Stimulated activated CD4-positive, alpha-beta T cell treated with anti-CD3 and anti-CD28 coated beads, Interleukin-1b, Interleukin-23, amount 100 ng/mL, for 1 hour (primary cell): ENCODE measurements at places on chromosomes 6 and 20.

DNA sequence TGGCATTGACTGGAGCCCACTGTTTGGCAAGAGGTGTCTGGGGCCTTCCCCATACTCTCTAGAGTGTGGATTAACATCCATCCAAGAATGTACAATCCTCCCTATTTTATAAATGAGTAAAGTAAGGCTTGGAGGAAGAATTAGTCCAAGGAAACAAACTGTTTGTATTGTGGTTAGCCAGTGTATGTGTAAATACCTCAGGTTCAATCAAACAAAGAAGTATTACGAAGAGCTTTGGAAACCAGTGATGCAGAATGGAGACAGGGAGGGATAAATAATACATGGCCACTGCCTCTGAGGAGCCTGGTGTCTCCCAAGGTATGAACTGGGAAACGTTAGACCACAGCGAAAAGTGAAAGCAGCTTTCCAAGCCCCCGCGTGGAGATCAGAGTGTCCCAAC is 226.6 kb upstream of the RIN2 start:
- DNase-seq, result no peak

- DNase-seq, result no peak
These were observed 1.8 kb downstream of the CHMP4B start for GRCh38 chr20:33812908-33813462.

DNA sequence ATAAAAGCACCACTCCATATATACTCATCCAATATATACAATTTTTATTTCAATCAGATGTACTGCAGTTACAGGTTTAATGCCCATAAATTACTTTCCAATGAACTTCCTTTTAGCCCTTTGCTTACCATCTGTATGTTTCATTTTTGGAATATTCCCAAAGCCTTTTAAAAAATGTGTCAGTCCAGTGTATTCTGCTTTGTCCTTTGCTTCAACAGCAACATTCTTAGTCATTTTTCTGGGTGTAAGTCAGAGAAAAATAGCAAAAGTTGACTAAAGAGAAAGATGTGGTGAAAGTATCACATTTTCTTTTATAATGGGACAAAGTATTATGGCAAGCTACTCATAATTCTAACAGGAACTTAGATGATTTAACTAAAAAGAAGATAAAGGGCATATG is 15.2 kb downstream of the DSE start:
- DNase-seq, result no peak

- DNase-seq, result no peak
These were observed 52.1 kb upstream of the SNX9 start for GRCh38 chr6:157770946-157771345.

DNA sequence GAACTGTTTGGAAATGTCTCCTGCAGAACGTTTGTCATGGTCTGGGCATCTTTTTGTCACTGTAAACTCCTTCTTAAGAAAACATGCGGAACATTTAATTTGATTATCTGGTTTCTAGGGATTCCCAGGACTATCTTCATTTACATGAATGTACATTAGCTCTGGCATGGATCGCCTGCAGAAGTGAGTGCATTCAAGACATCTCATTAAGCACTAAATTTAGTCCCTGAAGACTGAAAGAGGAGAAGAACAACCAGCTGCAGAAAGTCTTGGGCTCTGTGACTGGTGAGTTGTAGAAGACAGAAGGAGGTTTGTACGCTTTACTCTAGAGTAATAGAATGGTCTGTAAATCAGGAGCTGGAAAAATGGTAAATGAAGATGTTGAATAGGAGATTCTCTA is 540.7 kb downstream of the BCKDHB start:
- no peak for DNase-seq

- DNase-seq, result no peak
These were observed 117.6 kb upstream of the ZFP64 start for GRCh38 chr20:52309181-52309580.

DNA sequence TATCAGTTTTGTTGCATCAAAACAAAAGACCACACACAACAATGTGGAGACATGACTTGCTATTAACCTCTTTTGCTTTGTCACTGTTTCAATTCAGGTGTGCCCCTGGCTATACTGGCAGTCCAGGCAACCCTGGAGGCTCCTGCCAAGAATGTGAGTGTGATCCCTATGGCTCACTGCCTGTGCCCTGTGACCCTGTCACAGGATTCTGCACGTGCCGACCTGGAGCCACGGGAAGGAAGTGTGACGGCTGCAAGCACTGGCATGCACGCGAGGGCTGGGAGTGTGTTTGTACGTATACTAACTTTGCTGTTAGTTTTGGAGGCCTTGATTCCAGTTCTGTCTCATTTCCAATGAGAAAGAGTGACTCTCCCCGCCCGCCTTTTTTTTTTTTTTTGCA is 356.9 kb downstream of the ARHGAP18 start:
- DNase-seq, result no peak

- no peak for DNase-seq
These were observed 19.2 kb upstream of the SPDEF start for GRCh38 chr6:34575326-34575725.

DNA sequence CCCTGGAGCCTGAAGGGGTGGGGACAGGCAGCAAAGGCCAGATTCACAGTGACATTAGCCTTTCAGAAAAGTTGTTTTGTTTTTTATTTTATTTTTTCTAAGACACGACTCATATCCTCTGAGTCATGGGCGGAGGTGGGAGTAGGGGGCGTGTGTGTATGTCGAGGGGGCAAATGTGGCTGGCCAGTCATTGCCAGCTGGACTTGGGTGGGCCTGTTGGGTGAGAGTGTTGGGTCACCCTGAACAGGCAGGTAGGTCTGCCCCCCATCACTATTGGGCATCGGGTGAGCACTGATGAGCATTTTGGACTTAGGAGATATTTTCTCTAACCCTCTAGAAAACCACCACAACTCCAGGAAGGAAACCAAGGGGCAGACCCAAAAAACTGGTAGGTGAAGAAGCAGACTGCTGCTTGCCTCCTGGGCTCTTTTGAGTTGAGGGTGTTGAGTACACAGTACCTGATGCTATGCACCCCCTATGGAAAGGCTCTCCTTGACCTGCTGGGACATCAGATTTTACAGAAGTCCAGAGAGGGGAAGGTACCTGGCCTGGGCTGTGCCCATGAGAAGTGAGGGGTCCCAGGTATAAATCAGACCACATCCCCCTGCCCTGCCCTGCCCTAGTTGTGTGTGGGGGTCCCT is 5.6 kb downstream of the SMIM29 start:
- DNase-seq, result no peak

DNA sequence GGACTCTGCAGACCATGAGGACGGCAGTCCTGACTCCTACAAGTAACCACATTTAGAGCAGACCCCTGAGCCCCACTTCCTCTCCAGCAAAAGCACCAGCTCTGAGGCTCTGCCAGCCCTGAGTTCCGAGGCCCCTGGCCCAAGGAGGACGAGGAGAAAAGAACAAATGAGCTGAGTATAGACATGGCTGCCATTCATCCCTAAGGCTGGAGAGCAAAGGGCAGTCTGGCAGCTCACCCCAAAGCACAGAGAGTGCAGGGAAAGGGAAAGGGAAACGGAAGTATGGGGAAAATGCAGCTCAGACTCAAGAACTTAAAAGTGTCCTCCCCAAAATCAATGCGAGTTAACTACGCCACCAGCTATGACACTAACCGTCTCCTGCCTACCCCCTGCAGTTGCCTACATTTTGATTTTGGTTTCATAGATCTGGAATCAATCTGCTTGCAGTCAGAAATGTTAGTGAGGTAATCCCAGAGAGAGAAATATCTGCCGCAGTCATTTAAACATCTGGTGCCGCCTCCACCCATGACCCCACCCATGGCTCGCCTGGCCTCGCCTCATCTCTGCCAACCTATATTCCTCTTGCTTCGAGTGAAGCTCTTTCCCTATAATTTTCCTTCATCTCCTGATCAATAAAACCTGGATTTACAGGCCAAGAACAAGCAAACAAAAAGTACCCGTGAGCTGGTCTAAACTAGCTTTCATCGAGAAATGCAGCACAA is 49.6 kb upstream of the AFDN start:
- DNase-seq, result no peak

DNA sequence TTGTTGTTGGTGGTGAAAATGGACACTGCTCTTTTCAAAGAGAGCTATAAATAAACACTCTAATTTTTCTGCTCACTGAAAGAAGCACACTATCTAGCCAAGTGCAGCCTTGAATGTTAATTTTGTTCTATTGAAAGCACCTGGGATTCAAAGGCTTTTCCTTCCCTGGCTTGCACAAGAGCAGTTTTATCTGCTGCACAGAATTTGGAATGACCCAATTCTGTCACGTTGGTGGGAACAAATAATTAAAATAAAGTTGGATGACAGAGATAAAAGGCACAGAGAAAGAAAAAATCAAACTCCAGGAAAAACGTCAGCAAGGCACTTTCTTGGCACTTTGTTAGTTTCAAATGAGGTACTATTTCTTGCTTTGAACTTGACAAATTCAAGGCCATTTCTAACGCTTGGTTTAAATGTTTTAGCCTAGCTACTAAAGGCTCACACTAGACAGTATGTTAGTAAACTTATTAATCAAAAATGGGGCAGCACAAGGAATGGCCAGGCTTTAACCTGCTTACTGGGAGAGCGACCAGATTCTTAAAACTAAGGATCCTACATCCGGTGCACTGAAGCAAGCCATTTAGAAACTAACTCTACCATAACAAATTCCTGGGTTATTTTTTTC is 145.5 kb upstream of the ARG1 start:
- DNase-seq, result no peak
